ENCODE measurements at places on chromosomes 7 and 10. TPM values are rescaled to one million over a fixed set of nuclear protein-coding genes. Genes with fewer than 3 reads are reported as not detected.
A peak's percentile ranks its signal among the peaks of the same experiment; 100 is the strongest.

TRPV5 gene
- not detected for total RNA-seq

GRCh38 chr10:133388973-133389818 is 4.8 kb upstream of the MTG1 start:
- DNase-seq = peak; percentile 25

DNA sequence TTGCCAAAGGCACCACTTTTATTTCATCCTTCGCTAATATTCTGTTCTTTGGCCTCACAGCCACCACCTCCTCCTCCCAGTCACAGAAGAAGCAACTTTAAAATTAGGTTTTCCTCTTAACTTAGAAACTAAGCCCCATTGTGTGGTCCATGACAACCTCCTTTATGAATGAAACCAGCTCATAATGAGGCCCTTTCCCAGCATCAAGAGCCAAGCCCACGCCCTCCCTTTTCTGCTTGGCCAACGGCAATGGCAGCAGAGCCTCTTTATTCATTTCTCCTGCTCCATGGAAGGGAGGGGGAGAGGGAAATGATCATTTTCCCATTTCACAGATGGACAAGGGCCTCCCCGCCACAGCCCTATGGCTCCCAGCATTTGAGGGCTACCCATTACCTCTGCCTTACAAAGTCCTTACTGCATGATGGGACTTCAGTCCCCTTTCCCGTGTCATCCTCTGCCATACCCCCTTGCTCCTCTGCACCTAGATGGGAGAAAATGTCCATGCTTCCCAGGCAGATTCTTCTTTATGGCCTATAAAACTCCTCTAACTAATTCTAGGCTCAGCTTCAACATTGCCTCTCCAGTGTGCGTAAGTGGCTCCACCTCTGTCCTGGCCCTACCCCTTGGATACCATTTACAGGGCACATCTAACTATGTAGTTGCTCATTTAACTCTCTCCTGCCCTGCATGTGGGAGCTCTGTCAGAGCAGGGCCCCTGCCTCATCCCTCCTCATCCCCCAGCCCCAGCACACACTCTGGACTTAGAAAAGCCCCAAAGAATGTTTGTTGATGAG is 475.5 kb downstream of the RPS24 start:
- DNase-seq = no peak

DNA sequence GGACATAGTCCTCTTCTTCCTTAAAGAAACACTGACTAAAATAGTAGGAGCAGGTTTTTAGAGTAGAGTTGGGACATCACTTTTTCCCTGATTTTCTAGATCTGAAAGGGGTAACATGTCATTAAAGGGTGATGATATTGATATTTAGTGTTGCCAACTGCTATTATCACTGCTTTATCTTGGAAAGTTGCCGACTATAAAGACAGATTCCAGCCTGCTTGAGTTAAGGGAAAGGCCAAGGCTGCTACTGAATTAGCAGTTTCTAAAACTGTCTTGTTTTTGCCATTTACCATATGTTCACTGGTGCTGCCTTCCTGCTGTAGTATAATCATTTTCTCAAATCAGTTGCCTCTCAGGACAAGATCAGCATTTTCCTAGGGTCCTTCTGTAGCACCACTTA is 29.7 kb downstream of the AP3M1 start:
- DNase-seq = no peak

TMEM229A gene
- total RNA-seq = 0.88 TPM

OPALIN gene
- not detected for total RNA-seq

- DNase-seq = no peak
Observed at GRCh38 chr7:101066141-101066832, 19.0 kb upstream of the TRIM56 start.

DNA sequence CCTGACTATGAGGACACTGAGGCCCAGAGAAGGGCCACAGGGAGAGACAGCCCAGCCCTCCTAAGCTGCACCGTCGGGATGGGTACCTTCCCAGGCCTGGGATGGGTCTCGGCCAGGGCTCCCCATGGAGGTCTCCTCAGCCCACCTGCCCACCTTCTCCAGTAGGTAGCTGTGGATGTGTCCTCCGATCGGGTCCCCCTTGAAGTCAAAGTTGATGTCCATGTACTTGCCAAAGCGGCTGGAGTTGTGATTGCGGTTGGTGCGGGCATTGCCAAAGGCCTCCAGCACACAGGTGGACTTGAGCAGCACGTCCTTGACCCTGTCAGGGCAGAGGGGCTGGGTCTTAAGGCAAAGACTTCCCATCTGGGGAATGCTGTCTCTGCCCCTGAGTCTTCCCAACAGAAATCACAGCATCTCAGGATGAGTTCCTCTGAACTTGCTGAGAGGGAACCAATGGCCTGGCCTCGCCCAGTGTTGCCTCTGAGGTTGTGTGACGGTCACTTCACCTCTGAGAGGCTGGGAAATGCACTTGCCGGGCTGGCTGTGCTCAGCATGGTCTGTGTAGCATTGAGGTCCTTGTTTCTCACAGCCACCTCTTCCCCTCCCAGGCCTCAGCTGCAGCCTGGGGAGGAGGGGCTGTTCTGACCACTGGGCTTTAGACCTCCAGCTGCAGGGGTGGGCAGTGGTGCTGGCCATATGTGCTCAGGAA is 3.3 kb downstream of the MYO1G start:
- no peak for DNase-seq

DNA sequence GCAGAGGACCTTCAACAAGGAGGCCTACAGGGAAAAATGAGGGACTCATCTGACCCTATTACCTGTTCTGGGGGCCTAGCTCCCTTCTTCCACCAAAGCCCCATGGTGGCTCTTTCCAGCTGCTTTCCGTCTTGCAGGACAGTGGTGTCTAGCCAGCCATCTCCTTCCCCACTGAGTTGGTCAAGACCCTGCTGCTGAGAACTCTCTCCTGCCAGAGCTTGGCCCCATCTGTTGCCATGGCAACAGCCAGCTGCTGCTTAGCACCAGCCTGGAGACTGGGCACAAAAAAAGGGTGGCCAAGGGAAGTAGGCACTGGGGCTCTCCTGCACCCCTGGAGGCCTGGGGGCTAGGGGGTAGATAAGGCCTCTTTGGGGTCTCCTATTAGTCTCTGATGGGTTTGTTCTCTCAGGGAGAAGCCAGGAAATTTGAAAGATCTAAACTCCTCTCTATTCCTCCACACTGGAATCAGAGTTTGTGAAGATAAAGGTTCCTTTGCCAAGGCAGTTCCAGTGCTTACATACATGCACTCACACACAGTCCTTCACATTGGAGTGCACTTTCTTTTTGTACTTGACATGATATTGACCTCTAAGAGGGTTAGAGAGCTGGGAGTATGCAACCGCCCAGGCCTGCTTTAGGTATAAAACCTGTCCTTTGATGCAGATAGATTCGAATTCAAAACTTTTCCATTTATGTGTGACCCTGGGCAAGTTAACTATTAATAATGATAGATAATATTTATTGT is 15.8 kb downstream of the TSPAN33 start:
- no peak for DNase-seq

DNA sequence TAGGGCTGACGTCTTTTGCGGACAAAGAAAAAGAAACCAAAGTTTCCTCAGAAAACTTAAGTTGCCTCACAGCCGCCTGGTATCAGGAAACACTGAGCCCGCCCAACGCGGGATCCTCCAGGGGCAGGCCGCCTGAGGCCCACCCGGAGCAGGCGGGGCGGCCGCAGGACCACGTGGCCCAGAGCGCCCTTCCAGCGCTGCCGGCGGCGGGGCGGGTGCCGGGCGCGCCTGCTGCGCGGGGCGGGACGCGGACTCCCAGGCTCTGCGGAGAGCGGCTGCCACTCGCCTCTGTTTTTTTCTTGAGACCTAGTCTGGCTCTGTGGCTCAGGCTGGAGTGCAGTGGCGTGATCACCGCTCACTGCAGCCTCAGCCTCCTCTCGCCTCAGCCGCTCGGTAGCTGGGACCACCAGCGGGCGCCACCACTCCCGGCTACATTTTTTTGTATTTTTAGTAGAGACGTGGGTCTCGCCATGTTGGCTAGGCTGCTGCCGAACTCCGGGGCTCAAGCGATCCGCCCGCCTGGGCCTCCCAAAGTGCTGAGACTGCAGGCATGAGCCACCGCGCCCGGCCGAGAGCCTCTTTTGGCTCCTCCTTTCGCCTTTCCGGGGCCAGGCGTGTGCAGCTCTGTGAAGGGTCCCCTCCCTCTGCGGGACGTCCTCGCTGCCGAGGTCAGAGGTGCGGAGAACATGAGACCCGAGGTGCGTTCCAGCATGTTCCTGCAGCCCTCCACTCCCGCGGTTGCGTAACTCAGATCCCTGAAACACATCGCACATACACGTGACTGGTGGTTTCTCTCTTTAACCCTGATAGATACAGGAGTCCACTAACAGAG is 11.6 kb upstream of the HNRNPF start:
- peak; percentile 97 for DNase-seq
